ENCODE measurements at places on chromosomes 16 and 17.

DNA sequence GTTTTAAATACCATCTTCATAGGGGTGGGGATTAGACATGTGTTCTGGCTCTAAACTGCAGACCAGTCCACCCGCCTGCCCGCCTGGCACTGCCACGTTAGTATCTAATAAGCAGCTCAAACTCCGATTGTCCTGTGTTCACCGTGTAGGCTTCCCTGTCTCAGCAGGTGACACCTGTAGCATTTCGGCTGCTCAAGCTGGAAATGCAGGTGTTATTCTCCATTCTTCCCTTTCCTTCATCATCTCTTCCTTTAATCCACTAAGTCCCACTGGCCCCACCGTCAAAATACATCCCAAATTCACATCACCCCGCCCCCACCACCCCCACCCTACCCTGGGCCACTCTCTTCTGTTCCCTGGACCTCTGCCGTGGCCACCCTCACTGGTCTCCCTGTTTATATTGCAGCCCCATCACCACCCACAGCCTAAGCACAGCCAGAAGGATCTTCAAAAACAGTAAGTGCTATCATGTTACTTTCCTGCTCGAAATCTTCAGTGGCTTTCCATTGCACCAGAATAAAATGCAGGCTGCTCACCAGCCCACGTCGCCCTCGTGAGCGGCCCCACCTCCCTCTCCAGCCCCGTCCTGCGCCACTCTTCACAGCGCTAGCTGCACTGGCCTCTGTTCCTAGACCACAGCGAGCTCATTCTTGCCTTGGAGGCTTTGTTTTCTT, 65.1 kb downstream of the RTN4RL1 start:
- DNase-seq: no peak

- no peak for DNase-seq
Measured at GRCh38 chr17:1275962-1276736, 3.3 kb upstream of the TRARG1 start.

DNA sequence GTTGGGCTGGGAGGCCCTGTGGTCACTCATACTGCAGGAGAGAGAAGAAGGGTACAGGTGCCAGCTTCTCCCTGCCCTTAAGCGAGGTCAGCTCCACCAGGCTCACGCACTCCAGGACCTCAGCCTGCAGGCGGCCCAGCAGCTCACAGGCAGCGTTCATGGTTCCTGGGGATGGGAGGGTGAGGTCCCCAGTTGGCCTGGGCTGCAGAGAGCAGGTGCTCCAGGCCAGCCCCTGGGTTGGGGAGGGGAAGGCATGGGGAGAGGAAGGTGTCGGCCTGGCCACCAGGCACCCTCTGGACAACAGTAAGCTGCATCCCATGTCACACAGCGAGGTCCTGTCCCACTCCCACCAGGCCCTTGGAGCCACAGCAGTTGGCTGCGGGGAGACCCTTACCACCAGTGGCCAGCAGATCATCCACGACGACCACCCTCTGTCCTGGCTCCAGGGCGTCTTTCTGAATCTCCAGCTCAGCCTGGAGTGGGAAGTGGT, 2.0 kb downstream of the APRT start:
- DNase-seq: no peak

- no peak for DNase-seq
Measured at GRCh38 chr17:8644507-8644902, 14.0 kb upstream of the MYH10 start.

GRCh38 chr17:44878627-44879221, 20.5 kb downstream of the EFTUD2 start:
- DNase-seq: peak; percentile 4

- no peak for DNase-seq
Measured at GRCh38 chr16:27434141-27435051, 32.4 kb downstream of the IL21R start.

DNA sequence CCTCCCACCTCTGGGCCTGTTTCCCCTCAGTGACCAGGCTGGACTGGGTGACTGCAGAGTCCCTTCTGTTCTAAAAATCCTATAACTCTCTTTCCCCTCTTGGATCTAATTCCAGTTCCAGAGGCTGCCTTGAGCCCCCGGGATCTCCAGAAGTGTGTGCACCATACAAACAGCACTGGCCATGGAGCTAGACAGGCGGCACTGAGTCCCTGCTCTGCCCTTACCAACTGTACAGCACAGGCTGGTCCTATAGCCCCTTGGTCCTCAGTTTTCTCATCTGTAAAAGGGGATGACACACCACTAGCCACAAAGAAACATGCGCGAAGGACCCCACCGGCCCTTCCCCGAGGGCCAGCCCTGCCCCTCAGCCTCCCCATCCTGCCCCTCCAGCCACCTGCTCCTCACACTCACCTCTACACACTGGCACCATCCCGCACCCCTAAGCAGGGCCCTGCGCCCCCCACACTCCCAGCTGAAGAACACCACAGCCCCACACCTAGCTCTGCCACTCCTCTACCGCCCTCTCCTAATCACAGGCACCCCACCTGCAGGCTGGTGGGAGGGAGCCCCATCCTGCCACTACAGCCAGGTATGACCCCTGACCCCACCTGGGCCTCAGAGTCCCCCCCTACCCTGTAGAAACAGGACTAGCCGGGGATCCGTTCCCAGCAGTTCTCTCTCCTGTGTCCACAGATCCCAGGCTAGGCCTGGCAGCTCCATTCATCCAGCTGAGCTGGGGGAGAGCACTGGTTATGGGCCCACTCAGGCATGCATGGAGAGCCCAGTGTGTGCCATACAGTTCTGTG, 913 bp upstream of the KRT16 start:
- no peak for DNase-seq

DNA sequence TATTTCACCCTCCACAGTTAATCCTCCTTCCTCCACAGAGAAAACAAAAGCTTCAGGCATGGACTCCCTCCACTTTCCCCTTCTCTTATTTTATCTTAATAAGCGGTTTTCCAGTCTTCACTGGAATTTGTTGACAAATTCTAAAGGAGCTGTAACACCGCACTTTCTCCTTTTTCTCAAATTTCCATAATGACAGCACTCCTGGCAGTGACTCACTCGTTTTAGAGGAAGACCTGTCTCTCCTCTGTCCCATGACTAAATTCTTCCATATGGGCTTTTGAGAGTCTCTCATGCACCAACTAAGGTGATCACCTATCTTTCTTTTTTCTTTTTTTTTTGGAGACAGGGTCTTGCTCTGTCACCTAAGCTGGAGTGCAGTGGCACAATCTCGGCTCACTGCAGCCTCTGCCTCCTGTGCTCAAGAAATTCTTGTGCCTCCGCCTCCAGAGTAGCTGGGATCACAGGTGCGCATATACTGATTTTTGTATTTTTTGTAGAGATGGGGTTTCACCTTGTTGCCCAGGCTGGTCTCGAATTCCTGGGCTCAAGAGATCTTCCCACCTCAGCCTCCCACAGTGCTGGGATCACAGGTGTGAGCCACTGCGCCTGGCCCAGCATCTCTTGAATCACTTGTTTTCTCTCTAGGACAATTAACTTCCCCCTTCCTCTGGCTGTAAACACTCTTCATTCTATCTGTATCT, 7.7 kb downstream of the ITGAM start:
- DNase-seq: no peak

DNA sequence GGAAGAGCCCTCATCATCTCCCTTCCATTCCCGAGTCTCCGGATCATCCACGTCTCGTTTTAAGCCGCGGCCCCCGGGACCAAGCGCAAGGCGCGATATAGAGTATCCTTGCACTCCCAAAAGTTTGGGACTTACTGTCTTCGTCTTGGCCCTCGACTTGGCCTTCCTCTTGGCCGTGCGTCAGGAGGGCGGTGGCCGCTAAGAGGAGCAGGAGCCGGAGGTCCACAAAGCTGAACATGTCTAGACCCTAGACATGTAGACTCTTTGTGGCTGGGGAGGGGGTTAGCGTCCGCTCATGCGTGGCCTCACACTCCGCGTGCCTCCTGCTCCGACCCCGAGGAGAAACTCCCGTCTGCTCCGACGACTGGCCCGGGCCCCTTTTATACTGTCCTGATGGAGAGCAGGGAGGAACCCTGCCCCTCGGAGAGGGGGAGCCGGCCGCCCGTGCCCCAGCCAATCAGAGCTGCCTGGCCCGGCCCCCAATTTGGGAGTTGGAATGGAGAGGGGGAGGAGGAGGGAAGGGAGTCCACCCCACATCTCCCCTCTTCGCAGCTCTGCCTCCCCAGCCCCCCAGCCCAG, at the start of gene COL1A1:
COL1A1 (minus strand) TSS at position 356 of the 579 bp plus-strand sequence; CDS start at position 238, 118 bp downstream.
- DNase-seq: no peak

- DNase-seq: no peak
Measured at GRCh38 chr16:68999114-68999513, 106.3 kb upstream of the HAS3 start.

- DNase-seq: no peak
Measured at GRCh38 chr17:79090443-79091225, 16.0 kb downstream of the ENGASE start.

DNA sequence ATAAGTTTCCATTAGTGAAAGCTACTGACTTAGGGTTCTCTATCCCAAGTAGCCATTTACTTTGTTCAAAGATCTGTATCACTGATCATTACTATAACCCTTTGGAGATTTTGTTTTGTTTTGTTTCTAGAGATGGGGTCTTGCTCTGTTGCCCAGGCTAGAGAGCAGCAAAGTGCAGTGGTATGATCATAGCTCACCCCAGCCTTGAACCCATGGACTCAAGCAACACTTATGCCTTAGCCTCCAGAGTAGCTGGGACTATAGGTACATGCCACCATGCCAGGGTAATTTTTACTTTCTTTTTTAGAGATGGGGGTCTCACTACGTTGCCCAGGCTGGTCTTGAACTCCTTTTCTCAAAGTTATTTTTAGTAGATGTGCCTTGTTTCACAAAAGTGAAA, 154.7 kb downstream of the KCNJ2 start:
- no peak for DNase-seq

- peak; percentile 42 for DNase-seq
Measured at GRCh38 chr17:50169121-50169764, 3.4 kb downstream of the SGCA start.

DNA sequence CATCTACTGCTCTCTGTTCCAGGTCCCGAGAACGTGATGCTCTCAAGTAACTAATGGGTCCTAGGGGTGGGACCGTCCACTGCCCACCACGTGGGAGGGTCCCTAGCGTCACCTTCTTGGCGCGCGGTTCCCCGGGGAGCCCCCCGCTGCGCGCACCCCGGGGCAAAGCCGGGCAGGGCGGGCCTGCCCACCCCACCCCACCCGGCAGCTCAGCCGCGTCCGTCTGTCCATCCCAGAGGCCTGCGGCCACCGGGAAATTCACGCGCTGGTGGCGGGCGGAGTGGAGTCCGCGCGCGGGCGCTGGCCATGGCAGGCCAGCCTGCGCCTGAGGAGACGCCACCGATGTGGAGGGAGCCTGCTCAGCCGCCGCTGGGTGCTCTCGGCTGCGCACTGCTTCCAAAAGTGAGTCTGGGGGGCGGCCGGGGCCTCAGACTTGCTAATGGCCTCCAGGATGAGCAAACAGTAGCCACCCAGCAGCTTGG, 494 bp downstream of the PRSS41 start:
- DNase-seq: no peak

GRCh38 chr16:73483934-73484711, 436.2 kb upstream of the ZFHX3 start:
- no peak for DNase-seq

DNA sequence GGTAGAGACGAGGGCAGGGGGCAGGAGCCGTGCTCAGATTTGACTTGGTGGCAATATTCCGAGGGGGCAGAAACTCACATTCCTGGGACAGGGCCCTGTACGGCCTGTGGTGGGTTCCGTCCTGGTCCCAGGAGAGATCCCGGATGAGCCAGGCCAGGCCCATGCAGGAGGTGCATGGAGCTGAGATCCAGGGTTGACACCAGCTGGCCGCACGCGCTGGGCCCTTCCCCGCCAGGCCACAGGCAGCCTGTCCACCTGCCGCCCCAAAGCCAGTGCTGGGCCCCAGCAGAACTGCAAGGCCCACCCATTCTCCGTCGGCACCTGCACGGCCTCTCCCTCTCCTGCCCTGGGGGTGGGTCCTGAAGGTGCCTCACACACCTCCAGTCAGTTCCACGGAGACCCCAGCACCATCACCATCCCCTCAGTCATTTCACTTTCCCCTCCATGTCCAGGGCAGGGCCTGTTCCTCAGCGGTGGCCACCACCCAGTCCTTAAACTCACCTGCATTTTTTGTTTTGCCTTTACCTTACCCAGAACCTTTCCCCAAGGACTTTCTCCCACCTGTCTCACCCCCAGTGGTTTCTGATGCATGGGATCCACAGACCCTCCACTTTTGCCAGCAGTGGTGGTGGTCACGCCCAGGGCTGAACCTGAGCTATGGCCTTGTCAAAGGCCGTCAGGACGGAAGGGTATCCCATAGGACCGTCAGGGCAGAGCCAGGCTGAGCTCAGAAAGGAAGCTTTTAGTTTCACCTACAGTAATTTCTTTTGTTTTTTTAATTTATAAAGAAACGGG, 25.1 kb upstream of the CDH15 start:
- no peak for DNase-seq

GRCh38 chr17:81417049-81417878, 22.0 kb downstream of the BAHCC1 start:
- DNase-seq: no peak

- DNase-seq: no peak
Measured at GRCh38 chr16:48091117-48091516, 64.7 kb downstream of the ABCC12 start.

DNA sequence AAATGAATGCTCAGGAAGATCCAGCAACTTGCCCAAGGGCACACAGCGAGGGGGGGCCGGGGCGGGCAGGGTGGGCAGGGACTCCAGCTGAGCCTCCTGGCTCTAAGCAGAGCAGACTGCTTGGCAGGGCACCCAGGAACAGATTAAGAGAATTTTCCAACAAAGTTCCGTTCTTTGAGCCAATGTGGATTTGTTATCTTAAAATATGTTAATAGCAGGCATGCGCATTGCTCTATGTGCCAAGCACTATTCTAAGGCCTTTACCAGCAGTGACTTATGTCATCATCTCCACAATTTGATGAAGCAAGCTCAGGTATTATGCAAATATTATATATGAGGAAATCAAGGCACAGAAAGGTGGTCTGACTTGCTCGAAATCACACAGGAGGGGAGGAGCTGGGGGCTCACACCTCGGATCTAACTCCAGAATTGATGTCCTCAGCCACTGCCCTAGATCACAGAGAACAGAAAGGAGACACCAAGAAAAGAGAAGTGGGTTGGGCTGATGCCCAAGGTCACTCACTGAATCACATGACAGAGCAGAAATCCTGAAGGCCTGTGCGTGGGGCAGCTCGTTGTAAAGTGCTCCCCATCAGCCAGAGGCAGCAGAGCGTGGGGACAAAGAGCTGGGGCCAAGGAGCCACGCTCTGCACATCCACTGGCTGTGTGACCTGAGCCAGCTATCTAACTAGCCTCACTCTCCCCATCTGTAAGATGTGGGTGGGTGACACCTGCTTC, 23.2 kb upstream of the MEAK7 start:
- DNase-seq: peak; percentile 67

DNA sequence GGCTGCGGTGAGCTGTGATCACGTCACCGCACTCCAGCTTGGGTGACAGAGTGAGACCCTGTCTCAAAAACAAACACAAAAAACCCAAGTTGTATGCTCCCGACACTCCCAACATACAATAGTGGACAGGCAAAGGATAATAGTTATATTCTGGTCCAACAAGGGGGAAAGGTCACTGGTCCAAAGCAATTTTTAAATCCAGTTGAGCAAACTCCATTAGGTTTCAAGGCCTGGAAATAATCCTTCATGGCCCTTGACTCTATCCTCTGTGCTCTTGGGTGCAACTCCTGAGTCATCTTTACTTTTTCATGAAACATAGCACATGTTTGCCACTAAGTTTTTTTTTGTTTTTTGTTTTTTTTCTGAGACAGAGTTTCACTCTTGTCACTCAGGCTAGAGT, 50.3 kb upstream of the PHOSPHO1 start:
- DNase-seq: no peak

All from MV-4-11 (cell line).